Stimulated activated CD4-positive, alpha-beta T cell treated with anti-CD3 and anti-CD28 coated beads, Interleukin-4, amount 100 ng/mL, for 48 hours (primary cell): ENCODE measurements at places on chromosomes 13 and 19.

DNA sequence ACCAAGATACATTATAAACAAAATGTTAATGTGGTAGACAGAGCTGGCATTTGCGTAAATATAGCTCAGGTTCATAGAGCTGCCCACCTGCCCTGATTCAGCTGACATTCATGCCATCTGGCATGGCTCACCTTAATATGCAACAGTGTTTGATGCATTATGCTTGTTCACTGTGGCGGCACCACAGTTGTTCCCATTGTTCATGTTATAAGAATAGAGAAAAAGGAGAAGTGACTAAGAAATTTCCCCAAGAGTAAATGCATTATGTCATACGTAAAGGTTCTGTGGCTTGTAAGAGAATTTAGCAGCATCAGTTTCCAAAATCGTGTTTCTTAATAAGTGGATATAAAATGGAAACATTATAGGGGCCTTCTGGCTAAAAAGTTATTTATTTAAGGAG, 4.5 kb downstream of the CCNA1 start:
- no peak for DNase-seq

- DNase-seq: no peak
Observed at GRCh38 chr19:38024992-38025908, 118.2 kb downstream of the SIPA1L3 start.

GRCh38 chr19:1648920-1649541, 3.4 kb downstream of the TCF3 start:
- no peak for DNase-seq

- DNase-seq: no peak
Observed at GRCh38 chr19:45528744-45529419, 21.6 kb downstream of the VASP start.

GRCh38 chr19:35311901-35312665, 16.9 kb upstream of the CD22 start:
- DNase-seq: no peak
